ENCODE measurements at places on chromosomes 11 and 22.

GRCh38 chr11:4890279-4890678 is 8.6 kb downstream of the OR51T1 start:
- DNase-seq = no peak

DNA sequence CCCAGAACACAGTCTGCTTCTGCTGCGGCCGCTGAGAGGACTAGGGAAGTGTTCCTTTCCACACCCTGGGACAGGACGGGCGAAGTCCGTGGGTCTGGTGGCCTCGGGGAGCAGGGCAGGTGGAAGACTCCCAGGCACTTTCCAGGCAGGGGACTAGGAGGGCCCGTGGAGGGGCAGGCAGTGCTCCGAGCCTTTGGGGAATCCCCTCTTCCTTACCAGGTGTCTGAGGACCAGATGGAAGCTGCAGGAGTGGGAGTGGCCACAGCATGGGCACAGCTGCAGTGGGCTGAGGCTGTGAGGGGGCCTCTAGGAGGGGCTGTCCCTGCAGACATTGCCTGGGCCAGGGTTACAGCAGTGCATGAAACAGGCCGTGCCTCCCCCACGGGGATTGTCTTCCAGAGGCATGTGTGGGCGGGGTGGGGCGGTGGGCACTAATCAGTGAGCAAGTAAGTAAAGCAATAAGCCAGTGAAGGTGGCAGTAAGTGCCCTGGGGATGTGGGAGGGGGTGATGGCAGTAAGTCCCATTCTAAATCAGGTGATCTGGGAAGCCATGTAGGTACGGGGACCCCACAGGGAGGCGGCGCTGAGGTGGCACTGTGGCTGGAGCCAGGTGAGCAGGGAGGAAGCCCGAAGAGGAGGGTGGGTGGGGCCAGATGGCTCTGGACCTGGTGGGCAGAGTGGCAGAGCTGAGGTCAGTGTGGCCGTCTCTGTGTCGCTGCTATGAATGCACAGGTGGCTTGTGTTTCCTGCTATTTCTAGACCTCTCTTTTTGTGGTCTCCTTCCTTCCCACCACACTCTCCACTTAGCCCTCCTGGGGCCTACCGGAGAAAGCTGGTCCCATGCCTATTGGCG is 66.4 kb downstream of the CTTN start:
- DNase-seq = no peak

- no peak for DNase-seq
Measured at GRCh38 chr11:72102162-72102561, 935 bp downstream of the LAMTOR1 start.

GRCh38 chr11:12556788-12557384 is 117.3 kb upstream of the TEAD1 start:
- peak; percentile 71 for DNase-seq

- DNase-seq = no peak
Measured at GRCh38 chr11:58787903-58788302, 56.2 kb upstream of the GLYAT start.

DNA sequence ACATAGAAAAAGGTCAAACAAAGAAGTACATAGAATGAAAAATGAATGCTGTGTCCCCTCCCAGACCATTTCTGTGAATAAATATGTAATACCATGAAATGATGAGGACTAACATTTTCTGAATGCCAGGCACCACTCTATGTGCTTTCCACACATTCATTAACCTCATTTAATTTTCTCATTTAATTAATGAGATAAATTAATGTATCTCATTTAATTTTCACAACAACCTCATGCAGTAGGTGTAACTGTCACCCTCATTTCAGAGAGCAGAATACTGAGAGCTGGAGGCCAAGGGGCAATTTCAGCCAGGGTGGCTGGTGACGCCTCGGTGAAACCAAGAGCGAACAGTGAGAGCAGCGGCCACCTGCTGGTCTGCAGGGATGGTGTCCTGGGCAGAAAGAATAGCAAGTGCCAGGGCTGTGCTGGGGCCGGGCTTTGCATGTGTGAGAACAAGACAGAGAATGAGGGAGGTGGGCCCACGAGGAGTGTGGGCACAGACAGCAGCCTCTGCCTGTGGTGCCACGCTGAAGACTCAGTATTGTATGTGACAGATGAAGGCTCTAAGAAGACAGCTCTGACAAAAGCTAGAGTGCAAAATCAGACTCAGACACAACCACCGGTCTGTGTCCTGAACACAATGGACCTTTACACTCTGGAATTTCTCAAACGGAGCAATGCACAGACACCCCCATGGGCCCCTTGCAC is 1.8 kb upstream of the SERPIND1 start:
- DNase-seq = no peak

- DNase-seq = no peak
Measured at GRCh38 chr22:30777587-30777986, 82.9 kb downstream of the OSBP2 start.

DNA sequence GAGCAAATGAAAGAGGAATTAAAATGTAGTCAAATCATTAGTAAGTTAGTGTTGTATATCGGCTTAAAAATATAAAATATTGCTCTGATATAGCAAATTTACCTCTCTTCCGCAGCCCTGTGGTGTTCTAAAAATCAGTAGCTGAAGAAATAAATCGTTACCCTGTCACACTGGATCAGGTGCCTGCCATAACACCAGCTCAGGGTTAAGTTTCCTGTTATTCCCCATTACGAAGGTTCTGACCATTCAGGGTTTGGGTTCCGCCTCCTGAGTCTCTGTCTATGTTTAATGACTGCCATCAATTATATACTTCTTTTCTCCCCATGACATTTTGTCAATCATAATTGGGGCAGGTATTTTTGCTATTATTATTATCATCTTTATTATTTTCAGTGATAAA is 658.5 kb downstream of the OPCML start:
- DNase-seq = no peak

GRCh38 chr22:45996241-45997076 is 19.5 kb upstream of the WNT7B start:
- no peak for DNase-seq

DNA sequence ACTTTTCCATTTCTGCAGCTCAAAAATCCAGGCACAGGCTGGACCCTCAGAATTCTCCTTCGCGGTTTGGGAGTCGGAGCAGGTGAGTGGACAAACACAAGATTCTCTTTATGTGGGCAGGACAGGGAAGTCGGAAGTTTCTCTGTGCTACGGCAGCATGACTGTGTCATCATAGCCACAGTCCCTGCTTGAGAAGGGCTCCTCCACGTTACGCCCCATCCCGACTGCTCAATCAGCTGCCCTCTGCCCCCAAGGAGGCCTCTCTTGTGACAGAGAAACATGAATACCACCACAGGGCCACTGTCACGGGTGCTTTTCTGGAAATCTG is 89.0 kb upstream of the SHISAL1 start:
- DNase-seq = no peak

DNA sequence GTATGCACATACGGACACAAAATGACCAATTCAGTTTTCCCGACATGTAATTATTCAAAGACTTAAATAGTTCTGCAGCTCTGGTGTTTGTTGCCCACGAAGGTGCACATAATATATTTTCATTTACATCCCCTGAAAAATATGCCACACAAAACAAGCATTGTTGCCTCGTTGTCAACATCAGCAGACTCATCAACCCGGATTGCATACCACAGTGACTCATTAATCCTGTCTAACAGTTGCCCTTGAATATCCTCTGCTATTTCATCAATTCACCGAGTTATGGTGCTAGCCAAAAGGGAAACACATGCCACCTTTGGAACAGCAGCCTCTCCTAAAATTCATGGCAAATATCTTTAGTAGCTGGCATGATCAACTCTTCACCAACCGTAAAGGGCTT is 582.2 kb downstream of the LRRC4C start:
- no peak for DNase-seq

DNA sequence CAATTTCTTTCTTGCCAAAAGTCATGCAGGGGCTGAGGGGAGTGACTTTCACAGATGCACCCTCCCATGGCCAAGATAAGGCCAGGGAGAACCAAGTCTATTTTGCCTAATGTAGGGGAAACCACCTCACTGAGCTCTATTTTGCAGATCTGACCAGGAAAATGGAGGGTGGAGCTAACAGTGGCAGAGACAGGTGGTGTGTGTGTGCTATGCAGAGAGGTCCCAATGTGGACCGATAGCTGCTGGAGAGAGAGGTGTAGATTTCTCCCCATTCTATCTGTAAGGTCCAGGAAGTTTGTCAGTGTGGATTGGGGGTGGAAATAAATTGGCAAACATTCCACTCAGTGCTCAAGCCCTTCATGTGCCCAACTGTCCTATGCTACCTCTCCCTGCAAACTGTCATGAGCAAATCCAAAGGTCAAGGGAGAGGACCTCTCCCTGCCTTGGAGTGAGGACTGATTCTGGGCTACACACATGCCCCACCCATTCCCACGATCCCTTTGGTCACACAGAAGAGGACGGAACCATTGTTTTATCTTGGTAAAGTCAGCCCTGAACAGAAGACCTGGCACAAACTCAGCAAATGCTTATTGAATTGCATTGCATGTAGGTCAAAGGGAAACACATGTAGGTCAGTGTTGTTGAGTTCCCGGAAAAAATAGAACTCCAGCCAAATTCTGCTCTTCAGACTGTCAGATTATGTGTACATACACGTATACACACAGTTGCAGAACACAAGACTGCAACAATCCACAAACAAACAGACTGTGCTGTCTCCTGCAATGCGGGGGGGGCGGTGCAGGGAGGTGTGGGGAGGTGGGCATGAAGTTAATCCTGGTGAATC is 65.9 kb downstream of the C11orf58 start:
- DNase-seq = no peak

- DNase-seq = no peak
Measured at GRCh38 chr22:43314611-43315010, 28.6 kb downstream of the SCUBE1 start.

- no peak for DNase-seq
Measured at GRCh38 chr11:69425444-69425843, 56.0 kb upstream of the LINC01488 start.

GRCh38 chr22:45010532-45010900 is 711 bp upstream of the PHF21B start:
- no peak for DNase-seq

DNA sequence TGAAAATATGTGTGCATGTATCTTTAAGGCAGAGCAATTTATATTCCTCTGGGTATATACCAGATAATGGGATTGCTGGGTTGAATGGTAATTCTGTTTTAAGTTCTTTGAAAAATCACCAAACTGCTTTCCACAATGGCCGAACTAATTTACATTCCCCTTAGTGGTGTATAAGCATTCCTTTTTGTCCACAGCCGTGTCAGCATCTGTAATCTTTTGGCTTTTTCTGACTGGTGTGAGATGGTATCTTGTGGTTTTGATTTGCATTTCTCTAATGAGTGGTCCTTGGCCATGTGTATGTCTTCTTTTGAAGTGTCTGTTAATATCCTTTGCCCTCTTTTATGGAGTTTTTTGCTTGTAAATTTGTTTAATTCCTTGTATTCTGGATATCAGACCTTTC is 24.3 kb downstream of the CCDC15 start:
- no peak for DNase-seq

- DNase-seq = no peak
Measured at GRCh38 chr11:118305726-118306125, 1.2 kb downstream of the CD3E start.

- DNase-seq = no peak
Measured at GRCh38 chr22:39117585-39118191, 20.6 kb downstream of the APOBEC3H start.

GRCh38 chr11:37409124-37409523 is 811.1 kb upstream of the RAG2 start:
- peak; percentile 20 for DNase-seq

DNA sequence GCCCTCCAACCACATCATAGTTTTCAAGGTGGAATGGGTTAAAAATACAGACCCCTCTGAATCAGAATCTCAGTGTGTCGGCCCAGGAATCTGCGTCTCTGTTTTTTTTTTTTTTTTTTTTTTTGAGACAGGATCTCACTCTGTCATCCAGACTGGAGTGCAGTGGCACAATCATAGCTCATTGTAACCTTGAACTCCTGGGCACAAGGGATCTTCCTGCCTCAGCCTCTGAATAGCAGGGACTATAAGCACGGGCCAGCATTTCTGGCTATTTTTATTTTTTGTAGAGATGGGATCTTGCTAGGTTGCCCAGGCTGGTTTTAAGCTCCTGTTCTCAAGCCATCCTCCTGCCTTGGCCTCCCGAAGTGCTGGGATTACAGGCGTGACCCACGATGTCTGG is 28.2 kb downstream of the MIAT start:
- no peak for DNase-seq

DNA sequence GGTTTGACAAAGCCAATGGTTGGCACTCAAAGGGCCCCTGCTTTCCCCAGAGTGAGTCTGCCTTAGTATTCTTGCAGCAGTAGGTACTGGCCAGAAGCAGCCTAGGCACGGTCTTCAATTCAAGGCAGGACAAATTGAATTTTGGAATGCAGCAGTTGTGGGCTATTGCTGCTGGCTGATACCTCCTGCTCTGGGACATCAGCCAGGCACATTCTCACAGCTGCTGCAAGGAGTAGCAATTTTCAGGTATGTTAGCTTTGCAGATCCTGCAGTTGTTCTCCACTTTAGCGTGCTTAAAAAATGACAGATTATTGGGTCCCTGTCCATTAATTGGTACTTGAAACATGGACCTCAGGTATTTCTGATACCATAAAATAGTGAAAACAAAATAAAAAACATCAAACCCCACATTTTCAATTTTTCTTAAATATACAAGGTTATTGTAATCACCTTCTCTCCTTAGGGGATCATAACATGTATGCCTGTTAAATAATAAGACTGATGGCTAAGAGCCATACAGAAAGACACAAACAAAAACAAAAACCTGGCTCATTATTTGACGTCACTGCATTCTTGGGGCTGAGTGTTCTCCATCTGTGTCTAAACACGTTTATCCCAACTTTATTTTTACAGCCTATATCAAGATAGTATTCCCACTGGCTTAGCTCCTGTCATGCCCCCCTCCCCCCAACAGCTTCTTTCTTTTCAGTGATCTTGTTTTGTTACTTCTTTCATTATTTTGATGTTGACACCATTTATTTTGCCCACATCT is 85.1 kb upstream of the CARD18 start:
- no peak for DNase-seq

DNA sequence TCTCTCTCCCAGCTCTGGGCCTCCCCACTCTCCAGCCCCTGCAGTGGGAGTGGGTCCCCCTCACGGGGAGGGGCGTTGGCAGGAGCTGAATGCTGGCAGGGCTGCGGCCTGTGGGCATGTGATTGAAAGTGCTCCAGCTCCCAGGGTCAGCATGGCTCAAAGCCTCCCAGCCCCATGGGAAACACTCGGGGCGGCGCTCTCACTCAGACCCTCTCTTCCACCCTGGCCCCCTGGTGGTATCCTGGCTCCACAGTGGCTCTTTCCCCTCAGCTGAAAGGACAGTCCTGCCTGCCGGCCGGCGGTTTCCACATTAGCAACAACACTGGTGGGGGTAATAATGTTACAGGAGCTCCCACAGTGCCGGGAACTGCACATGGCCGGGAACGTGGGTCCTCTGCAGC is 35.5 kb downstream of the POLR3H start:
- no peak for DNase-seq

All from non-pigmented ciliary epithelial cell (primary cell).